ENCODE measurements at places on chromosomes 1 and 21. TPM values are rescaled to one million over a fixed set of nuclear protein-coding genes. Genes with fewer than 3 reads are reported as not detected.

The GJB5 gene
- total RNA-seq: not detected

The COL8A2 gene
- total RNA-seq: 24.3 TPM

The ASCL5 gene
- not detected for total RNA-seq

The CCDC28B gene
- 8.1 TPM for total RNA-seq

The FMO1 gene
- total RNA-seq: 0.66 TPM

The KRTAP7-1 gene
- total RNA-seq: not detected

The KCNJ15 gene
- total RNA-seq: 1.7 TPM

The IGSF3 gene
- total RNA-seq: 0.33 TPM

The NMNAT2 gene
- total RNA-seq: under 0.01 TPM

The PDPN gene
- total RNA-seq: 4.5 TPM

The OR6N1 gene
- total RNA-seq: not detected

The AGMAT gene
- total RNA-seq: 0.99 TPM

The TSSK3 gene
- total RNA-seq: 1.0 TPM

The OR2G2 gene
- total RNA-seq: not detected

The PRXL2B gene
- 17.3 TPM for total RNA-seq

The OR2L5 gene
- total RNA-seq: not detected

The FCGR3A gene
- total RNA-seq: not detected

The LCE1D gene
- total RNA-seq: not detected

The TEDDM1 gene
- total RNA-seq: not detected

The VPS72 gene
- 37.9 TPM for total RNA-seq

The SYDE2 gene
- total RNA-seq: 4.9 TPM

The TMCC2 gene
- 5.2 TPM for total RNA-seq

The LAMC1 gene
- total RNA-seq: 539 TPM

The STRIP1 gene
- 58.4 TPM for total RNA-seq

Measured in smooth muscle cell of trachea (primary cell).